SJSA1 (cell line): ENCODE measurements at places on chromosomes 1 and 21. TPM values are rescaled to one million over a fixed set of nuclear protein-coding genes. Genes with fewer than 3 reads are reported as not detected.

The HTR6 gene
- total RNA-seq: not detected in 2 replicates

The SIKE1 gene
- 40.4 and 88.9 TPM in 2 replicates for total RNA-seq

The C4BPA gene
- not detected in 2 replicates for total RNA-seq

GRCh38 chr21:42448686-42449085 is 45.0 kb downstream of the UBASH3A start:
- no peak for DNase-seq

DNA sequence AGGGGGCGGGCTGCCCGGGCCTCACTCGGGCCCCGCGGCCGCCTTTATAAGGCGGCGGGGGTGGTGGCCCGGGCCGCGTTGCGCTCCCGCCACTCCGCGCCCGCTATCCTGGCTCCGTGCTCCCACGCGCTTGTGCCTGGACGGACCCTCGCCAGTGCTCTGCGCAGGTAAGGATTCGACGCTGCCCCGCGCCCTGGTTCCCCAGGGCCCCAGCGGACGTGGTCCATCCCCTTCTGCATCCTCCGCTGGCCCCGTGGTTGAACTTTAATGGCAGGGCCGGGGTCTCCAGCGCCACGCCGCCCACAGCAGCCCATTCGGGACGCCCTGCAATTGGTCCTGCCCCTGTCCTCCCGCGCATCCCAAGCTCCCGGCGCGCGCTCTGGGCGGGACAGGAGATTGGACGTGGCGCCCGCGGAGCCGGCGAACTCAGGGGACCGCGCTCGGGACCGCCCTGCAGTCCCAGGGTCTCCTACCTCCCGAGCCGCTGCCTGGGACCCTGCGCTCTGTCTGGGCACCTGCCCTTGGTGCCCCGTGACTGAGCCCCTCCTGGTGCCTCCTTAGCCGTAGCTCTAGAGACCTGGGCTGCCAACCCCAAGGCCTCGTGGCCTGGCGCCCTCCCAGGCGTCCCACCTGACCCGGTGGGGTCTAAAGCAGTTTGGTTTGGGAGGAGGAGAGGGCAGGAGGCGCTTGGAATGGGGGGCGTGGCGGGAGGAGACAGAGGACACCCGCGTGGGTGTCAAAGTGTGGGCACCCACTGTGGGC is at the start of gene ALPL:
ALPL (plus strand) TSS at position 73 of the 762 bp plus-strand sequence. CDS start 44,659 bp downstream, outside the sequence.
- DNase-seq: no peak

GRCh38 chr1:2277741-2278488 is 49.8 kb downstream of the SKI start:
- no peak for DNase-seq

The FAAP20 gene
- 39.2 and 48.6 TPM in 2 replicates for total RNA-seq

The TMPRSS15 gene
- not detected in 2 replicates for total RNA-seq

The RNU1-4 gene
- under 0.01 and 294 TPM in 2 replicates for total RNA-seq

- no peak for DNase-seq
Observed at GRCh38 chr1:182281541-182281940, 110.0 kb downstream of the GLUL start.
